ENCODE measurements at places on chromosomes 12 and 14. TPM values are rescaled to one million over a fixed set of nuclear protein-coding genes. Genes with fewer than 3 reads are reported as not detected.
A peak's percentile ranks its signal among the peaks of the same experiment; 100 is the strongest.

DNA sequence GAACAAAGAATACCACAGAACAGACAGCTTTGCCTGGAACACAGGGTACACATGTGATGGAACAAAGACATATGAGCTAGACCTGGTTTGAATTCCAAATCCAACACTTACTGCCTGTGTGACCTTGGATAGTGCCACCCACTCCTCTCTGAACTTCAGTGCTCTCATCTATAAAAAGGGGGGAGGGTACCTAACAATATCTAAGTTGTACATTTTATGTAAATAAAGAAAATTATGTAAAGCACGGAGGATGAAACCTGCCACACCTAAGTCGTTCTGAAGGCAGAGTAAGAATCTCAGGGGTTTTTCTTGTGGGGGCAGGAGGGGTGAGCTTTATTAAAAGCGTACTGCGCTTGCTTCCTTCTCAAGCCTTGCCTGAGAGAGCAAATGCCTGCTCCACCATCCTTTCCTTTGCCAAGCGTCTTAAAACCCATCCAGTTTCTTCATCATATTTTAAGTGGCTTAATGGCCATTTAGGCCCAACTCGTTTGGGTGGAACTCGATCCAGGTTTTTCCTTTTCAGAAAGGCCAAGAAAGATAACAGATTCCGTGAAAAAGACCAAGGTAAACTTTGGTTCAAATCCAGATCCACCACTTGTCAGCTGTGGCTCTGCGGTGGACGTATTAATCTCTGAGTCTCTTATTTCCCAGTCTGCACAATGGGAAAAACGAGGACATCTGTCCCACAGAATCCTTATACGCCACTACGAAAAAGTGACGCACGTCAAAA, 946 bp downstream of the DDX24 start:
- peak; percentile 72 for DNase-seq

Gene LRRC10
- not detected for total RNA-seq

Gene SMCO3
- 2.2 TPM for total RNA-seq

Gene DPPA3
- not detected for total RNA-seq

DNA sequence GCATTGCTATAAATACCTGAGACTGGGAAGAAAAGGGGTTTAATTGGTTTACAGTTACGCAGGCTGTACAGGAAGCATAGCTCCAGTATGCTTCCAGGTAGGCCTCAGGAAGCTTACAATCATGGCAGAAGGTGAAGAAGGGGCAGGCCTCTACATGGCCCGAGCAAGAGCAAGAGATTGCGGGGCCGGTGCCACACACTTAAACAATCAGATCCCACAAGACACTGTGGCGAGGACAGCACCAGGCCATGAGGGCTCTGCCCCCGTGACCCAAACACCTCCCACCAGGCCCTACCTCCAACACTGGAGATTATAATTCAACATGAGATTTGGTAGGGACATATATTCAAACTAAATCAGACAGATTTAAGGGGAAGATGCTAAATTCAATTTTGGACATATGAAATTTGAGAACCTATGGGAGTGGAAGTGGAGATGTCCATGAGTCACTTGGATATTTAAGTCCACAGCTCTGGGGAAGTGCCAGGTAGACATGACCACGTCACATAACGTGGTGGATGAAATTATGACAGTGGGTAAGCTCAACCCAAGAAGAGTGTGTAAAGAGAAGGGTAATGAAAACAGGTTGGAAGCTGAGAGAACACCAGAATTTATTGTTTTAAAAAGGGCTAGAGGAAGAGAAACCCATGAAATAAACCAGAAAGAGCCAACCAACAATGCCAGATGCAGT, 1.5 kb upstream of the LTA4H start:
- no peak for DNase-seq

GRCh38 chr12:58563621-58564020, 356.7 kb downstream of the LRIG3 start:
- no peak for DNase-seq

Gene KITLG
- 10.7 TPM for total RNA-seq

DNA sequence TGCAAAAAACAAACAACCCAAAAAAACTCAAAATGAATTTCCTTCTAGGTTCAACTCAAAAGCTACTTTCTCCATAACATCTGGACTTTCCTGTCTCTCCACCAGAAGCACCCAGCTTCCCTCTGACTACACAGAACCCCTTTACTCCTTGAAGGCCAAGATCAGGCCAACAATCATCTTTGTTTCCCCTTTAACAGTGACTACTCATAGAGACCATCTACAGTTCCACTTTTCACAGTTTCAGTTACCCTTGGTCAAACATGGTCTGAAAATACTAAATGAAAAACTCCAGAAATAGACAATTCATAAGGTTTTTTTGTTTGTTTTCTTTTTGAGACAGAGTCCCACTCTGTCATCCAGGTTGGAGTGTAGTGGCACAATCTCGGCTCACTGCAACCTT, 11.8 kb downstream of the GCH1 start:
- DNase-seq = no peak

Gene BHLHE41
- total RNA-seq = under 0.01 TPM

- DNase-seq = no peak
Measured at GRCh38 chr12:24617471-24617870, 331.4 kb downstream of the BCAT1 start.

DNA sequence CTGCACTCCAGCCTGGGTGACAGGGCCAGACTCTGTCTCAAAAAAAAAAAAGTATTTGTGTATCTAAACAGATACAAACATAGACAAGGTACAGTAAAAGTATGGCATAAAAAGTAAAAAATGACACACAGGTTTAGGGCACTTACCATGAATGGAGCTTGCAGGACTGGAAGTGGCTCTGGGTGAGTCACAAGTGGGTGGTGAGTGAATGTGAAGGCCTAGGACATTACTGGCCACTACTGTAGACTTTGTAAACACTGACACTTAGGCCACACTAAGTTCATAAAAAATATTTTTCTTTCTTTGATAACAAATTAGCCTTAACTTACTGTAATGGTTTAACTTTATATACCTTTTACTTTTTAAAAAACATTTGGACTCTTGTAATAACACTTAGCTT, 38.0 kb upstream of the EIF5 start:
- peak; percentile 22 for DNase-seq

DNA sequence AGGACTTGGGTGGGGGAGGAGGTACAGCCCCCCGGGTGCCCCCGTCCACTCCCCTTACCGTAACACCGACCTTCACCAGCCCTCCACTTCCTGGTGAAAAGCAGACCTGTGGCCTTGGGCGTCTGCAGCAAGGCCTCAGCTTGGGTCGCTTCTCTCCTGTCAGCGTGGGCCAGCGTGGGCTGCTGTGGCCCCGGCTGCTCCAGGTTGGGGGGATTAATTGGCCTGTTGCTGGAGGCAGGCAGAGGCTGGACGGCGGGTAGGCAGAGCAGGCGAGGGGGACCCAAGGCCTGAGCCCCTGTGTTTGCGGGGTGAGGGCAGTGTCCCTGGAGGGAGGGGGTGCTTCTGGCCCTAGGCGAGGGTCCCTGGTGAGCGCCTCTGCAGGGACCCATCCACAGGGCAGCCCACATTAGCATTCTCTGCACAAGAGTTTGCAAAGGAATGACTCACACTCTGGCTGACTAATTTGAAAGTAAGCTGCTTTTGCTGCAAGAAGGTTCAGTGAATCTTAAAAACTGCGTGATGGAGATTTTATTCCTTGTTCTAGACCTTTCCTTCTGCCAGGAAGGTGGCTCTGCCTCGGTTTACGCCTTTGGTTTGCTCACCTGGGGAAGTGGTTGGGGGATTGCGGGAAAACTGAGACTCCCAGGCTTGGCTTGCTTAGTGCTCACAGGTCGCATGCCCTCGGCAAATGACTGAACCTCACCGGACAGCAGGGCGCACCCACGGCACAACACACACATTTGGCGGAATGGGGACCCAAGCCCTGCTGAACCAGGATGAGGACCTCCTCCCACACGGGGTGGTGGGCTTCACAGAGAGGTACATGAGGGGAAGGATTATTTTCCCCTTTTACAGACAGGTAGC, 37.9 kb upstream of the DLK1 start:
- DNase-seq = no peak

DNA sequence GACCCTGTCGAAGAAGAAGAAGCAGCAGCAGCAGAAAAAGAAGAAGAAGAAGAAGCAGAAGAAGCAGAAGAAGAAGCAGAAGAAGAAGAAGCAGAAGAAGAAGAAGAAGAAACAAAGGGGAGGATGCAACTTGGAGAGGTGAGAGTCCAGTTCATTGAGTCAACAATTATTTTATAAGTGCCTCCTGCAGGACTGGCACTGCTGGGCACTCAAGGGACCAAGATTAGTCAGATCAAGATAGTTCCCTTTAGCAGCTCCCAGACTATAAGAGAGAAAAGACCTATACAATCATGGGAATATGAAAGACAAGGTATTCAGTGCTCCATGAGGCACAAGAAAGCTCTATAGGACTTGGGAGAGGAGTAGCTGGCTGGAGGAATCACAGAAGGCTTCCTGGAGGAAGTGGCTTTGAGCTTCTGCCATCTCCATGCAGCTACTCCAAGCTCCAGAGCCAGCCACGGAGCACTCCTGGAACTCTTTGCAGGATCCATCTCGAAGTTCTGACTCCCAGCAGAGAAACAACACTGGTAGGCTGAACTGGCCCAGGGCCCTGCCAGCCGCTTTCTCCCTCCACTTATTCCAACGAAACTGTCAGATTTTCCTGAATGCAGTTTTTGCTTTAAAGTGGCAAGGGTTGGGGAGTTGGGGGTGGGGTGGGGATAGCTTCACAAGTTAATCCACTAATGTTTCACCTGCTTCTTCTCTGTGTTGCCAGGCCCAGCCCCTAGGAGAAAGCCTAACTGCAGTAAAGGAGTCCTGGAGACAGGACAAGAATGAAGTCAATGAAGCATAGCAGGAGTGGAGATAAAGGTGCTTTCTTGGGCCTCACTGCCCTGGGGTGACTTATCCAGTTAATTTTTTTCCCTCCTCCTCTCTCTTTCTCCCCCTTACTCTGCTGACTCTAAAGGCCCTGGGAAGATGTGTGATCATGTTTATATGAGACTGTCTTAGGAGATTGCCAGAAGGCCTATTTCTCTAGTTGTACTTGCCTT, 140.1 kb upstream of the PARP11 start:
- DNase-seq = no peak

GRCh38 chr12:55824726-55825125, 4.7 kb downstream of the DNAJC14 start:
- no peak for DNase-seq

- DNase-seq = no peak
Measured at GRCh38 chr12:105109465-105110212, 2.1 kb downstream of the WASHC4 start.

Gene NGB
- total RNA-seq = not detected

Gene CISTR
- not detected for total RNA-seq

DNA sequence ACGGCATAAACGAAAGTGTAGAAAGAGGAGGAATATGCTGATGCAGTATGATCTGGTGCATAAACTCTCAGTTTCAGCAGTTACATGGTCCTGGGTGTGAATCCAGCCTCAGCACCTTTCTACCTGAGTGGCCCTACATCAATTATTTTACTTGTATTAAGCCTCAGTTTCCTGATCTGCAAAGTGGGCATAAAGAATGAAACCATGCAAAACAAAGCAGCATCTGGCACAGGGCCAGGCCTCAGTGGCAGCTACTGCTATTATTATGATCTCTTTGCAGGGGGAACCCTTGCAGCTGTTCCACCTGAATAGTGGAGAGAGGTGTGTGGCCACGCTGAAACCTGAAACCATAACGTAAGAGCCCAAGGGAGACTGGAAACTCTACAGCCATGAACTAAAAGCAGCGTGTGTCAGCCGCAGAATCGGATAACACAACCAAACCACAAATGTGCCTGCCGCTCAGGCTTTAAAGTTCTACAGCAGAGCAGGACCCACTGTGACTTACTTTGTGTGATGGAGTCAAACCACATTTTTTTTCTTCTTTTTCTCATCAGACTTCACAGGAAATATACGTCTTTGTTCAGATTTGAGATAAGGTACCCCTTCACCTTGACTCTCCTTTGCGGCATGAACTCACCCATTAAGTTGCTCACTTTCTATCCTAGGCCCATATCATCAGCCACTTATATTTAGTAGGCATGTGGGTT, 29.2 kb upstream of the FOS start:
- no peak for DNase-seq

DNA sequence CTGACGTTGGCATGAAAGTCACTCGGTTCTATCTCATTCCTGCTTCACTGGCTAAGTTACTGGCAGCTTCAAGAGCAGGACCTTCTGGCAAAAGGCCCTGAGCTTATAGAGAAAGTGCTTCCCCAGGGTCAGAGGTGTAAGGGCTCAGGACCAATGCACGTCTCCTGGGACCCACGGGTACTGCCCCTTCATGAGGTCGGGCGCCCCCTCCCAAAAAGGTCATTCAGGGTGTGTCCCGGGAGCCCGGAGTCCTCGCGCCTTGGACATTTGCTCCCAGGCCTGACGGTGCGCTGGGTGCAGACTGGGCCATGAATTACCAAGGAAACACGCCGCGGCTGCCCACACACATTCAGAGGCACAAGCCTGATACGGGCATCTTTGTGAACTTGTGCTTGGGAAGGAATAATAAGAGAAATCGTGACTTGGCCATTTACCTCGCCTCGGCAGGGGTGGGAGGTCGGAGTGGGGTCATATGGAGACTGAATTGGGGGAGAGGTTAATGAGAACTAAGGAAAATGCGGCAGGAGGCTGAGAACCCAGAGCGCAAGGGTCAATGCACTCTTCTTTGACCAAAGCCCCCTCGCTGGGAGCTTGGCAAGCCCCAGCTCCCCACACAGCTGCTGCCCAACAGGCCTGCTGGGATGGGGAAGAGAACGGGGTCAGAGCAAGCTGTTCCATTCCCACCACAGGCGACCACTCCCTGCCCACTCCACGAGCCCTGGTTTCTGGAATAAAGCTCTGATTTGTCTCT, 15.7 kb upstream of the SLC6A12 start:
- DNase-seq = no peak

GRCh38 chr14:52988139-52988538, 37.3 kb upstream of the FERMT2 start:
- no peak for DNase-seq

GRCh38 chr14:56412468-56413434, 166.8 kb upstream of the TMEM260 start:
- peak; percentile 72 for DNase-seq

GRCh38 chr12:68270358-68270757, 17.0 kb upstream of the IL22 start:
- no peak for DNase-seq

Gene JAG2
- 51.6 TPM for total RNA-seq

- DNase-seq = no peak
Measured at GRCh38 chr12:18951218-18951617, 178.3 kb upstream of the PLEKHA5 start.

Gene TAS2R9
- not detected for total RNA-seq

DNA sequence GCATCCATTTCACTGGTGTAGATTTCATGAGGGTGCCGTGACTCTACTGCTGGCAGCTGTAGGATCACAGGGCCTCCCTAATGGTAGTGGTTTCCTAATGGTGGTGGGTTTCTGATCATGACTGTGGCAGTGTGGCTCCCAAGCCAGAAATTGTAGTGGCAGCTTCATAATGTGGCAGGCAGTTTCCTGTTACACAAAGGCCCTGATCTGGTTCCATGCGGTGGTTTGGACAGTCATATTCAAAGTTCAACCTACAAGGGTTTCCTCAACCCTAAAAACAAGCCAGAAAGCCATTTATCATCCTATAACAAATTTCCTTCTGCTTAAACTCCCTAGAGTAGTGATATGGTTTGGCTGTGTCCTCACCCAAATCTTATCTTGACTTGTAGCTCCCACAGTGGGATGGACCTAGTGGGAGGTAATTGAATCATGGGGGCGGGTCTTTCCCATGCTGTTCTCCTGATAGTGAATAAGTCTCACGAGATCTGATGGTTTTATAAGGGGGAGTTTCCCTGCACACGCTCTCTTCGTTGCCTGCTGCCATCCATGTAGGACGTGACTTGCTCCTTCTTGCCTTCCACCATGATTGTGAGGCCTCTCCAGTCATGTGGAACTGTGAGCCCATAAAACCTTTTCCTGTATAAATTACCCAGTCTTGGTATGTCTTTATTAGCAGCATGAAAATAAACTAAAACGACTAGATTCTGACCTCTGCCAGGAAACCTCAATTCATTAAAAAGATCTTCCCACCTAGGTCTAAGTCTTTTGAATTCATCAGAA, 257.1 kb downstream of the EFCAB11 start:
- no peak for DNase-seq

Measured in lung microvascular endothelial cell (primary cell).